ENCODE measurements at places on chromosomes 11 and 22. TPM values are rescaled to one million over a fixed set of nuclear protein-coding genes. Genes with fewer than 3 reads are reported as not detected.

APOBEC3B gene
- 1.7 TPM for total RNA-seq

IGLL1 gene
- not detected for total RNA-seq

TSGA10IP gene
- not detected for total RNA-seq

LIF gene
- total RNA-seq = 2.0 TPM

CHRM4 gene
- 2.2 TPM for total RNA-seq

- no peak overlapping the region for H3K27ac ChIP-seq
- no peaks in the 10 kb centered on the region for H3K36me3 ChIP-seq
- H3K27me3 ChIP-seq = no peaks in the 10 kb centered on the region
- H3K4me1 ChIP-seq = no peaks in the 10 kb centered on the region
Measured at GRCh38 chr11:82536706-82537105, 197.0 kb downstream of the FAM181B start.

DNA sequence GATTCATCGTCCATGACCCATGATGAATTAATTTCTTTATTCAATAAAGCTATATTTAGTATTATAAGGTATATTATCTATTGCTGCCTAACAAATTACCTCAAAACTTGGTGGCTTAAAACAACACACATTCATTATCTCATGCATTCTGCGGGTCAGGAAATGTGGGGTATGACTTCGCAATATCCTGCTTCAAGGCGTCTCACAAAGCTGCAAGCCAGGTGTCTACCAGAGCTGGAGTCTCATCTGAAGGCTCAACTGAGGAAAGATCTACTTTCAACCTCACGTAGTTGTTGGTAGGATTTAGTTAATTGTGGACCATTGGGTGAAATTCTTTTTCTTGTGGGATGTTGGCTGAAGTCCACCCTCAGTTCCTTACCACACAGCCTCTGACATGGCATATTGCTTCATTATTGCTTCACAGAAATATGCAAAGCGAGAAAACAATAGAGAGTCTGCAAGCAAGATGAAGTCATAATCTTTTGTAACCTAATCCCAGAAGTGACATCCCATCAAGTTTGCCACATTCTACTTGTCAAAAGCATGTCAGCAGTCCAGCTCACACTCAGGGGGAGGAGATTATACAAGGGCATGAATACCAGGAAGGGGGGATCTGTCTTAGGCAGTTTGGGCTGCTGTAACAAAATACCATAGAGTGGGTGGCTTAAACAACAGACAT, 45.1 kb downstream of the KREMEN1 start:
- peaks cover 10% of the 10 kb centered on the region for H3K4me1 ChIP-seq
- no peak overlapping the region for H3K27ac ChIP-seq
- H3K27me3 ChIP-seq = no peaks in the 10 kb centered on the region
- H3K36me3 ChIP-seq = no peaks in the 10 kb centered on the region
- DNase-seq = no peak
- H3K4me3 ChIP-seq = no peak overlapping the region

All from natural killer cell (primary cell).